ENCODE measurements at places on chromosomes 2 and 18.

GRCh38 chr18:49972535-49972934, 159.2 kb upstream of the ACAA2 start:
- no peak for DNase-seq

DNA sequence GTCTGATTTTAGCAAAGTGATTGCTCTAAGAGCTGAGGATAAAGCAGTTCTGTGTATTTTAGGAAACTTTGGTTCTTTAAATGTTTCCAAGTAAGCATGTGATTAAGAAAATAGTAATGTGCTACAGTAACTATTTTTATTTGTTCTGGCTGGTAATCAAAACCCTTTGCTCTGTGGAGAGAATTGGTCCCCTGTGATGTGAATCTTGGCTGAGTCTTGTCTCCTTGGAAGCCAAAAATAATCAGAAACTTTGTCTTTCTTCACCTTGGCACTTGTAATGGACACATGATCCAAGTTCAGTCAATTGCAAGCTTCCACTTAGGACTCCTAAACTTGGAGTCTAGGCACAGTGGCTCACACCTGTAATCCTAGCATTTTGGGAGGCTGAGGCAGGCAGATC, 422.7 kb upstream of the CDH20 start:
- no peak for DNase-seq

DNA sequence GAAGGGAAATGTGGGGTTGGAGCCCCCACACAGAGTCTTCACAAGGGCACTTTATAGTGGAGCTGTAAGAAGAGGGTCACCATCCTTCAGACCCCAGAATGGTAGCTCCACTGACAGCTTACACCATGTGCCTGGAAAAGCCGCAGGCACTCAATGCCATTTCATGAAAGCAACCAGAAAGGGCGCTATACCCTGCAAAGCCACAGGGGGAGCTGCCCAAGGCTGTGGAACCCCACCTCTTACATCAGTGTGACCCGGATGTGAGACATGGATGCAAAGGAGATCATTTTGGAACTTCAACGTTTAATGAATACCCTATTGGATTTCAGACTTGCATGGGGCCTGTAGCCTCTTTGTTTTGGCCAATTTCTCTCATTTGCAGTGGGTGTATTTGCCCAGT, 694.7 kb downstream of the CBLN2 start:
- no peak for DNase-seq

- DNase-seq = no peak
Observed at GRCh38 chr2:5057891-5058351, 634.3 kb upstream of the SOX11 start.

- DNase-seq = no peak
Observed at GRCh38 chr2:218193701-218194100, 23.3 kb upstream of the ARPC2 start.
